GM10248 (cell line): ENCODE measurements at places on chromosomes 12 and 14.

GRCh38 chr14:73757381-73757780, 43.2 kb upstream of the PNMA1 start:
- no peak for DNase-seq

DNA sequence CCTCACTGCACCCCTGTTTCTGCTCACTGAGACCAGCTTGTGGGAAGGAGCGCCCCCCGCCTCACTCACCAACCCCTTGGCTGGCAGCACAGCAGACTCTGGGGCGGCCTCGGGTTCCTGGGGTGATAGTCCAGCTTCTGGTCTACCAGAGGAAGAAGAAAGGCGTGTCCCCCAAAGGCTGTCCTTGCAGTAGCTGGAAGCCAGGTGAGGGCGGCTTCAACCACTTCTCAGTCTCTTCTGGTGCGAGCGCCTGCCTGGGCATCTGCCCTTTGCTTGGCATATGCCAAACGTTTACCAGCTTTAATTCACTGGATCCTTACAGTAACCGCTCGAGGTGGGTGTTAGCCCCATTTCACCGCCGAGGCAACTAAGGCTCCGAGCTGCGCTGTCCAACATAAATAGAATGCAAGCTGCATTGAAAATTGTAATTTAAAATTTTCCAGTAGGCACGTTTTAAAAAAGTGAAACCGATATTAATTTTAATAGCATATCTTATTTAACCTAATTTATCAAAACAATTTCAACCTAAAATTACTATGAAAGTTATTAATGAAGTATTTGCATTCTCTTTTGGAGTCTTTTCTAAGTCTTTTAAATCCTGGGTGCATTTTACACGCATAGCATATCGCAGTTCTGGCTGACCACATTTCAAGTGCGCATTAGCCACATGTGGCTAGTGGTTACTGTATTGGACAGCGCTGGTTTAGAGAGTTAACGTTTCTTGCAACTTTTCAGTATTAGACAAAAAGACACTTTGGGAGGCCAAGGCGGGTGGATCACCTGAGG, 872 bp downstream of the FAM177A1 start:
- DNase-seq: peak; percentile 52

GRCh38 chr12:10408842-10409241, 715 bp downstream of the KLRC4 start:
- no peak for DNase-seq

DNA sequence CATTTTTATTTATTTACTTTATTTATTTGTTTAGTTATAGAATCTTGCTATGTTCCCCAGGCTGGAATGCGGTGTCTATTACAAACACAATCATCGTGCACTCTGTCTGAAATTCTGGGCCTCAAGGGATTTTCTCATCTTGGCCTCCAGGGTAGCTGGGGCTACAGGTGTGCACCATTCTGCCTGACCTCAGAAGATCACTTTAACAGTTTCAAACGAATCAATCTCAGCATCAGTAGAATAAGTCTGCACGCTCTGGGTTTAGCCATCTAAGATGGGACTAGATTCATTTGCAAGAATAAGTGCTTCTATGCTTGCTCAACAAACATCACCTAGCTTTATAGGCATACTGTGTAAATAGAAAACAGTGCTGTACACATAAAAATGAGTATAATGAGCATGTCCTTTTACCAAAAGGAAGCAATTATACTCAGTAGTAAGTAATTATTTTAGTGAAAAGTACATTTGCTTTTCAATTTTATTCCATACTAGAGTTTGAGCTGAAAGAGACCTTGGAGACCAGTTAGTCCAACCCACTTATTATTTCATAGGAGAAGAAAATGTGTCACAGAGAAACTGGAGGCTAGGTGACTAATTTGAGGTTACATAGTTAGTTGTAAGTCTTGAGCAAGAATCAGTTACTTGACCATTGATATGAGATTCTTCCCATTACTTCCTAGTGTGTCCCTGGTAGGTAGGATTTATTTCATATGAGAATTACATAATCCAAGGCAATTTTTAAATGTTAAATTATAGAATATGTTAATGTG, 456.5 kb upstream of the LMO3 start:
- no peak for DNase-seq

- no peak for DNase-seq
These were observed 1635.4 kb upstream of the FLRT2 start for GRCh38 chr14:83894568-83894967.

DNA sequence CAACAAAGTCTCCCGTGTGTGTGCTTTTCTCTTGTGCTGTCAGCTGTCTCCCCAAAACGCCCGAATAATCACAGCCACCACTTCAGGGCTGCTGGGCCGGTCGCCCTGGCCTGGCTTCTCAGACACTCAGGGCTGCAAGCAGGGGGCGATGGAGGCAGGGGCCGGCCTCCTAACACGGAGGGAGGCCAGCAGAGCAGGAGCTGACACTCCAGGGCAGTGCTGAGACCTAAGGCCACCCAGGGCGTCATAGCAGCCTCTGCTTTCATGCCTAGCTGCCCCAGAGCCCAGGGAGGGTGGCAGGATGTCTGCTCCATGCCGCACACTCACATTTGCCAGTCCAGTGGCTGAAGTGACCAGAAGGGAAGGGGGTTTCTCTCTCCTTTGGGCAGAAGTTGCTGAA, 25.6 kb downstream of the STX2 start:
- no peak for DNase-seq

DNA sequence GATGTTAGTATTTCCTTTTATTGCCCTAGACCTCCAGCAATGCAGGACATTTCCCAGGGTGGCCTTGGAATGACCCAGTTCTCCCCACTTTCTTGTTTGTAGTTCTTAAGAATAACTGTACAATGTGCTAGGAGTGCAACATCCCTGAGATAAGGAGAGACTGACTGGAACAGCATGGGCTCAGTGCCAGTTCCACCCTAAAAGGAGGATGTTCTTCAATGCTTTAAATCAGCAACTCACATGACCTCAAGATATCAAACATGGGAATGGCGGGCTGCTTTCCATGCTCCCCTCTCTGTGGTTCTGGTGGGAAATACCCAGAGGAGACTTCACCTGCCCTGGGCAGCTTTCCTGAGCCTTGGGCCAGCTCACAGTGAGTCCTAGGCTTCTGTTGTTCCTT, 766.9 kb upstream of the FBXO33 start:
- DNase-seq: no peak

- DNase-seq: no peak
These were observed 442.0 kb downstream of the MED13L start for GRCh38 chr12:115835445-115835844.

DNA sequence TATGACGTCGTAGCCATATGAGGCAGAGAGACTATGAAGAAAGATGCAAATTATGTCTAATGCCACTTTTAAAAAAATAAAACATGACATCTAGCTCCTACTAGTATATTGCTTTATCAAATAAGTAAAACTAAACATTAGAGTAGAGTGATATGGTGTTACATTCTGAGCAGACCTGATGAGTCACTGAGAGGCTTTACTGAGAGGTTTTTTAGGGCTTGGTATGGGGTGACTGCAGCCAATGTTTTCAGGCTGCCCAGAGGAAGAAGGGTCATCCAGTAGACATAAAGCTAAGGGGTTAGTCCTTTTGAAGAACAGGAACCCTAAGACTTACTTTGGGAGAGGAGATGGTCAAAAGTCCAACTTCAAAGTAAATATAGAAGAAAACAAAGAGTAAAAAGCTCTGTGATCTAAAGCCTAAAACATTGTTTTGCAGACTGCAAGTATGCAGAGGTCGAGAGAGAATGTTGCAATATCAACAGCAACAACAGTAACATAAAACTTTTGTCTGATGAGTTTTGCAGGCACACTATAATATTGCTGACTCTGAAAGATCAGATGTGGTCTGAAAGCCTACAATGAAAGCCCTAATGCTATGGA, 774.7 kb downstream of the TMTC2 start:
- DNase-seq: no peak

DNA sequence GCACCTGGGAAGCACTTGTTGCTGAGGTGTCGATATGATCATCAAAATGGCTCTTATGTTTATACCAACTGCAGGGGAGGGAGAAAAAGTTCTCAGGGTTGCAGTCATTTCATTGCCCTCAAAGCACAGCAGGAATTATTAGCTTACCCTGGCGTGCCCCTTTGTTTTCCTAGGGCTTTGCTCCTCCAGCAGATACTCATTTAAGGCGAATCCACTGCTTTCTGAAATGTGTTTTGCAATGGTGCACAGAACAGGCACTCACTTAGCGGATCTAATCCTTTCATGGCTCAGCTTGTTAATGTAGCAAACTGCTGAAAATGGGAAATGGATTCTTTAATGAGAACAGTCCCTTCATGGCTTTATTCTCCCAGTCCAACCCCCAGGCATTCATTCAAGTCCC, 76.7 kb downstream of the NKX2-1 start:
- no peak for DNase-seq

GRCh38 chr14:95993768-95994592, 45.2 kb upstream of the C14orf132 start:
- DNase-seq: peak; percentile 43

GRCh38 chr12:117067016-117067415, 32.2 kb downstream of the TESC start:
- DNase-seq: no peak

GRCh38 chr14:49924852-49925251, 32.0 kb downstream of the ARF6 start:
- DNase-seq: no peak

DNA sequence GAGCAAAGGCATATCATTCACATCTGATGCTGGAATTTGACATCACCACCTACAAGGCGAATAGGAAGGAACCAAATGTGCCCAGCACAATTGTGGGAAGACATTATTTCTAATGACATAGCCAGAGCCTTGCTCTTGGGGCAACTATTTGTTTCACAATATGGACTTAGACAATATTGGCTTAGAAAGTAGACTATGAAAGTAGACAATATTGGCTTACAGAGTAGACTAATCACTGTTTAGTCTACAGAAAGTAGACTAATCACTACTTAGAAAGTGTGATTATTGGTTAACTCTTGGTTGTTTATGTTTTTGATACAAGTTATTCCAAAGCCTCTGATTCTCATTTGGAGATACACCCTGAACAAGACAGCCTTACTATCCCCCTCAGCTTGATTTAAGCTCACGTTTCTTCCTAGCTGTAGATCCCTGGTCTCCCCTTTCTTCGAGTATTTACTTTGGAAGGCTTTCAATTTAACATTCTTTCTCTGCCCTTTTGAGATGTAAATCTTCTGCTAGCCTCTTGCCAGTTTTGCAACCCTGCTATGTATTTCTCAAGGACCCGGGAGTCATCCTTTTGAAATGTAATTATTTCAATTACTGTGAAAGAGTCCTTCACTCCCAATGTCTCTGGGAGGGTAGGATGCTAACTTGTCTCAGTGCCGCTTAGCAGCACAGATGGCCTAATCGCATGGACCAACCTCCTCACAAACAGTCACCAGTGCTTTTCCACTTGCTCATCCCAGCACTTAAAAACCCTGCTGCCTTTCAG, 843.2 kb downstream of the GALC start:
- no peak for DNase-seq

DNA sequence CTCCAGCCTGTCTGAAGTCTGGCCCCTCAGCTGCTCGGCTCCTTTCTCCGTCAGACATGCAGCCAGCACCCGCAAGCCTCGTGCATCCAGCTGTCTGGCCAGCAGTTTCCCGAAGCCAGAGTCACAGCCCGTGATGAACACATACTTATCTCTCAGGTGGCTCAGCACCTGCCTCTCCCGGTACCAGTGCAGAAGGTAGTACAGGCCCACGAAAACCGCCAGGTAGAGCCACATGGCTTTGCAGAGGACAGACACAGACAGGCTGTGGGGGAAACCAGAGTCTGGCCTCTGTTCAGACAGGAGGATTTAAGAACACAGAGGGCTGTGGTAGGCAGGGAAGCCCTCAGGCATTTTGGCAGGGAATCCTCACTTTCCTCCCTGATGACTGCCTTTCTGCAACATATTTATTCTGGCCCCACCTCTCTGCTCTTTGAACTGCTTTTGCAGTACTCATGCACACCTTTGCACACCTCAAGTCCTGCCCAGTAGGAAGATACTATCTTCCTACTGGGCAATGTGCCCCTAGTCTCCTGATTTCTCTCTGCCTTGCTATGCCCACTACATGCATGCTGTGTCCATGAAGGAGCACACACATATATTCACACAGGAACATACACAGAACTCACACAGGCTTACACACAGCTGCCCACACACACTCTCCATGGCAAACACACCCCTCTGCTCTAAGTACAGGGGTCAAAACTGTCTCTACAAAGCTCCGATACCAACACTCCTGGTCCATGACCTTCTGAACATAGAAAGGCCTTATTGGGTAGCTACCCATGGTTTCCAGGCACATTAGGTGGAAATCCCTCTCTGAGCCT, at the start of gene RDH16:
RDH16 (minus strand) TSS at position 380 of the 824 bp plus-strand sequence; CDS start at position 234, 146 bp downstream.
- DNase-seq: no peak

GRCh38 chr12:29589851-29590250, 92.4 kb upstream of the OVCH1 start:
- no peak for DNase-seq

- DNase-seq: no peak
These were observed 8.6 kb upstream of the OSBPL8 start for GRCh38 chr12:76568130-76568529.

DNA sequence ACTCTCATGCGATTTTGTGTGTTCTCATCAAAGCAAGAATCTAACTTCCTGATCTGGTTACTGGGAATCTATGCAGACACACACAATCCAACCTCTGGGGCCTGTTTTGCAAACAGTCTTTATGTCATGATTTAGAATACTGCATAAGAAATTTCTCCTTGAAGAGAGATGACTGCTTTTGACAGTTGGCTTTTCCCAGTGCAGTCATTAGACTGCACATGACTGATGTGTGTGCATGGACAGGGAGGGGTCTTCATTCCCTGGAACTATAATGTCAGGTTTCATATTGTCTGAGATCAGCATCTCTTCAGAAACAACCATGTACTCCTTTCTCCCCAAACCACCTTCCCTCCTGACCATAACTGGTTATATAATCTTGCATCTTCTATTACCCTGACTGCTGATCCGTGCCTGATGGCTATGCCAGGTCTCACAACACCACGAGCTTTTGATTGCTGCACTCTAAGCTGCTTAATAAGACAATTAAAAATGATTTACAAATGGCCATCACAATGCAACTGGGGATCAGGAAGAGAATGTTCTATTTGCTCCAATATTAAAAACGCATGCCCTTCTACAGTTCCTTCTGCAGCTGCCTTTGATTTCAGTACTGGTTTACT, 995.4 kb downstream of the NRXN3 start:
- no peak for DNase-seq
